ENCODE measurements at places on chromosomes 4 and X.

DNA sequence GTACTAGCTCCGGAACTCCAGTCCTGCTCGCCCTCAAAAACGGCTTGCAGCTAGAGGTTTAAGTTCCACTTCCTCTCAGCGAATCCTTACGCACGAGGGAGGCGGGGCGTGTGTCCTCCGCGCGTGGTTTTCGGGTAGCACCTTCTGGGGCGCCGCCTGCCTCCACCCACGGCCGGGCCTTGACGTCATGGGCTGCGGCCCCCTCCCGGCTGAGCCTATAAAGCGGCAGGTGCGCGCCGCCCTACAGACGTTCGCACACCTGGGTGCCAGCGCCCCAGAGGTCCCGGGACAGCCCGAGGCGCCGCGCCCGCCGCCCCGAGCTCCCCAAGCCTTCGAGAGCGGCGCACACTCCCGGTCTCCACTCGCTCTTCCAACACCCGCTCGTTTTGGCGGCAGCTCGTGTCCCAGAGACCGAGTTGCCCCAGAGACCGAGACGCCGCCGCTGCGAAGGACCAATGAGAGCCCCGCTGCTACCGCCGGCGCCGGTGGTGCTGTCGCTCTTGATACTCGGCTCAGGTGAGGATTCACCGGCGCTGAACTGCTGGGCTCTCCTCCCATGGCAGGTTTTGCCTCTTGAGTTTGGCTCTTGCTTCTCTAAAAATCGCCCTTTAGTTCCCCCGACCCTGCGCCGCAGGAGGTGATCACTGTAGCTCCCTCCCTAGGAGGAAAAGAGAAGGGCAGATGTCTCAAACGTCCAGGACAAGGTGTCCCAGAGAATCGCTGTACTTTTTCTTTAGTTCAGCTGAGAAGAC lies at the start of gene AREG:
Gene AREG (plus strand): TSS at position 246 of the 752 bp plus-strand sequence. CDS start 210 bp downstream, at position 456.
- DNase-seq, result peak; percentile 76

GRCh38 chr4:152659806-152660205 lies 20.0 kb downstream of the TMEM154 start:
- no peak for DNase-seq

DNA sequence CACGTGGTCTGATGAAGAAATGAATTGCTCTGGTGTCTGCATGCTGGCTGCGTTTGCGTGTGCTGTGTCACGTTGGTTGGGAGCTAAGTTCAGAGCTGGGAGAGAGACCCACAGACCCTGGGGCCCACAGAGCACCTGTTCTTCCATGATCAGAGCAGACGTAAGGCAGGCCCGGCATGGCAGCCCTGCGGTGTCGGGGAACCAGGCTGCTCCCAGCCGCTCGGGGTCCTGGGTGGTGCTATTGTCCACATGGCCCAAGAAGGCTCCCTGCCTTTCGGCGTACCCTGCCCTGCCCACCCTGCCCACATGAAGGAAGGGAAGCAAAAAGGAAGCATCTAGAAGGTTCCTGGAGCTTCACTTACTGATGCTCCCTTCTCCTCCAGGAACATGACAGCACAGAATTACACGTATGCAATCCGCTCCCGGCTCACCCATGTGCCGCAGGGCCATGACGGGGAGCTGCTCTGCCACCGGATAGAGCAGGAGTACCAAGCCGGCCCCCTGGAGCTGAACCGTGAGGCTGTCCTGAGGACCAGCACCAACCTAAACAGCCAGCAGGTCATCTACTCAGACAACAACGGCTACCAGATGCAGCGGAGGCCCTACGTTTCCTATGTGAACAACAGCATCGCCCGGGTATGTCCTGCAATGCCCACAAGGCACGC lies 30.9 kb upstream of the MRFAP1 start:
- DNase-seq, result no peak

DNA sequence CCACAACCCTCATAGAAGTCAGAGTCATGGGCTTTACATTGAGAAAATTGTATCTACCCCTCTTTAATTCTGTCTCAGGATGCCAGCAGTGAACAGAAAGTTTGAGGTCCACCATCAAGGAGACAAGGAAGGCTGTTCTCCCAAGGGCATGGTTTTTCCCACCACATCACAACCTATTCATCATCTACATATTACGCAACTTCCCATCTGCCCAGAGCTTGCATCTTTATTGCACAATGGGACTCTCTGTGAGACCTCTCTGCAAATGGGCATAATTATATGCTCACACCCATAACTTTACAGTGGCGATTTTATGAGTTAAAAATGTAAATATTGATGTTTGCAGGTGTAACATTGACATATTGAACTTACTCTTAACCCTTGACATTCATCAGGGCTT lies 38.9 kb downstream of the PAGE2 start:
- DNase-seq, result no peak

GRCh38 chr4:127219232-127219631 lies 413.5 kb upstream of the INTU start:
- DNase-seq, result no peak

DNA sequence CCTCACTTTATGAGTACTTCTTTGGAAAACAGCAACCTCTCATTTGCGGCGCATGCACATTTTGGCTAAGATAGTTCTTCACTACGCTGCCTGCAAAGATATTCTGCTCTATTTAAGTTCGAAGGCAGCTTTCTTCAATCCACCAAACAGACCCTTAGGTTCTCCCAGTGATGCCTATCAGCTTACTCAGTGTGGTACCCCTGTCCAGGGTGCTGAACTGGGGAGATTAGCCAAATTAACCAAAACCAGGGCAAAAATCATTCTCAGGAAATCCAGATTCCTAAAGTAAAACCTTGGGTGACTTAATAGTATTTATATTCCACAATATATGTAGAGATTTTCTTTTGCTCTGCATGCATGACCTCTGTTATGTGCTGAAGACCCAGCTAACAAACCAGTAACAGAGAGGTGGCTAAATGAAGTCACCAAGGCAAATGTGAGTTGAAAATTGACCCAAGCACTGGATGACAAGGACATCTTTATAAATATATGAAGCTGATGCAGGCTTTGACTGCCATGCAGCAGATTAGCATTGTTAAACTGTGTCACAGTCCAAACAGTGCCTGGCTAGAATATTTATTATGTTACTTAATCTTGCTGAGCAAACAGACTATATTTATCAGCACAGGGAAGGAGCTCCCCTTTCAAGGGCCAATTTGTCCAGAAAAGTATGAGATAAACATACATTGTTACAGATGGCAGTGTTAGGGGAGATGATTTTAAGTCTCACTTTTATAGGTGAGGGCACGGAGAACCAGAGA lies 418.2 kb downstream of the STIM2 start:
- no peak for DNase-seq

DNA sequence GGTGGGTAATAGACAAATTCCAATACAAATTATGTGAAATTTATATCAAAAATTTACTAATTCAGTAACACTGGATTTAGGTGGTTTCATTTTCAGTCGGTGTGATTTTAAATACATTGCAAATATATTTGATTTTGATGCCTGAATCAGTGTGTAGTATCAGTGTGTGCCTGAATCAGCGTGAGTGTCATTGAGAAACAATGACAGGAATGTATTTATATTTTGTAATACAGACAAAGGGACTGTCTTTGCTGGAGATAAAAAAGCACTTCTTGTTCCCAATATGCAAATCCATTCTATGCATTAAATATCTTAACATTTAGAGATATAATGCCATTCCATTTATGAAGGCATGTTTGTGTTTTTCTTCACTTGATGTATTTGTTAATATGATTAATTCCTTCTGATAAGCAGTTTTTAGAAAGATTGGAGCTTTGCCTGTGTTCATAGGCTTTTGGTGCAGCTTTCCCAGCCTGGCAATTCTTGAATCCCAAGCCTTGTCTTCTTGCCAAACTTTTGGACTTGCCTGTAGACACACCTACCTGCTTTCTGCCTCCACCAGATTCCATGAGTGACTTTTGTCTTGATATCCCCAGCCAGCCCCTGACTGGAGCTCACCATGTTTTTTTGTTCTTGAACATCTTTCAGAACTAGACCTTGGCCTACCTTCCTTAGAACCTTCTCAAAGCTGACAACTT lies 243.8 kb downstream of the ADGRL3 start:
- no peak for DNase-seq

DNA sequence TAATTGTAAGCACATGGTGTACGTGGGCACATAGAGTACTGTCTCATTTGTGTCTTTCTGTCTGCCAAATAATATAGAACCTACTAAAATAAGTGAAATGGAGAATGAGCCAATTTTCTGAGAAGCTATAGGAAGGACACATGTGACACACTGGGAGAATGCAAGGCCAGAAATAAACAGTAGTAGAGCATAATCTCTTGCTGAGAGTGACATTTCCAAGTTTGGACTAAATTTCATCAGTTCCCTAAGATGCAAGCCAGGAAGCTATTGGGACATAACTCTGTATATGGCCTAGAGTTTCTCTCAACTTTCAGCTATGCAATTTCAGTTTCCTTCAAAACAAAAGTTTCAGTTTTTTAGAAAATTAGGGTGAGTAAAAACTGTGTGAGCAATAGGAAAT lies 638.7 kb downstream of the PCDH18 start:
- DNase-seq, result no peak

GRCh38 chr4:5079581-5079980 lies 28.3 kb downstream of the STK32B start:
- DNase-seq, result no peak

GRCh38 chrX:69152417-69152841 lies 12.8 kb downstream of the PJA1 start:
- DNase-seq, result no peak

GRCh38 chrX:101442085-101442484 lies 34.1 kb downstream of the HNRNPH2 start:
- DNase-seq, result no peak

DNA sequence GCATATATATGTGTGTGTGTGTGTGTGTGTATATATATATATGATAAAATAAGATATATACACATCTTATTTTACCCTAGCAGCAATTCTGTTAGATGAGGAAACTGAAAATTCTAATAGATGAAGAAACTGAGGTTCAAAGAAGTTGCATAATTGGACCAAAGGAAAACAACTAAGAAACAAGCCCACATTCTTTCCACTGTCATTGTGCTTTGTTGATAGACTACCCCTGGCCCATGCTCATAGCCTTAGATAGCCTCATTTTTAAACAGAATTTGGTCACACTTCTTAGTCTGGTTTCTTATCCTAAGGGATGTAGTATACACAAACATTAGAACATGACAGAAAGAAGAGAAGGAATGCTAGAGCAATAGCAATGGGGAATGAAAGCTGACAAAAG lies 138.8 kb downstream of the NDST3 start:
- DNase-seq, result no peak

GRCh38 chr4:112253382-112254000 lies 21.9 kb downstream of the AP1AR start:
- no peak for DNase-seq

DNA sequence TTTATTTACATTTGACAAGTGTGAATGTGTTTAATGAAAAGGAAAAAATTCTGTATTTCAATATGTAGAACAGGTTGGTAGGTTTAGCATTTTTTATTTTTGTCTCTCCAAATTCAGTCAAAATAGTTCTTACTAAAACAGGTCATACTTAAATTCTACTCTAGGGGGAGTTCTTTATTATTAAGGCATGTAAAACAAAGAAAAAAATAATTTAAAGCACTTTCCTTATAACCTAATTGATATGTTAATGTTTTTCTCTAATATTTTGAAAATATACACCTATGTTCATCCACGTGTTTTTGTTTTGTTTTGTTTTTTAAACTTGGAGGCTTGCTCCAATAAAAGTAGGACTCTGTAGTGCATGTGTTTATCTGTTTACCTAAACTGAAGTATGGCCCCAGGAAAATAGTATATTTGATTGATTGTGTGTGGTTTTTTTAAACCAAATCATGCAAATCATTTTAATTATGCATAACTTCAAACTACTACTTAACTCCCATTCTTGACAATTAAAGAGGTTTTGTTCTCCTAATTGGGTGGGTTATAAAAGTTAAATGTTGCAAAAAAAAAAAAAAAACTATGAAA lies 562.7 kb downstream of the RPA4 start:
- DNase-seq, result no peak

DNA sequence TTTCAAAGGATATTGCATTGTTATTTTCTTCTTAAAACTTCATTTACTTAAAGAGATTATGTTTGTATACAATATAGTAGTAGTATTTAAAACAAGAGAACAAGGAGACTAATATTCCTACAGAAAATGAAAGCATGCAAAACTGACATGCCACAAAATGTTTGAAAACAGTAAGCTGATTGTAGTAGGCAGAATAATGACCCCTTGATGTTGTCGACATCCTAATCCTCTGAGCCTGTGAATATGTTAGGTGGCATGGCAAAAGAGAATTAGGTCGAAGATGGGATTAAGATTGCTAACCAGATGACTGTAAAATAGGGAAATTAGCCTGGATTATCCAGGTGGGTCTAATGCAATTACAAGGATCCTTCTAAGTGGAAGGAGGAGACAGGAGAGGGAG lies 522.2 kb upstream of the NR3C2 start:
- DNase-seq, result no peak

GRCh38 chr4:20570981-20571715 lies 129.1 kb upstream of the PACRGL start:
- DNase-seq, result no peak

DNA sequence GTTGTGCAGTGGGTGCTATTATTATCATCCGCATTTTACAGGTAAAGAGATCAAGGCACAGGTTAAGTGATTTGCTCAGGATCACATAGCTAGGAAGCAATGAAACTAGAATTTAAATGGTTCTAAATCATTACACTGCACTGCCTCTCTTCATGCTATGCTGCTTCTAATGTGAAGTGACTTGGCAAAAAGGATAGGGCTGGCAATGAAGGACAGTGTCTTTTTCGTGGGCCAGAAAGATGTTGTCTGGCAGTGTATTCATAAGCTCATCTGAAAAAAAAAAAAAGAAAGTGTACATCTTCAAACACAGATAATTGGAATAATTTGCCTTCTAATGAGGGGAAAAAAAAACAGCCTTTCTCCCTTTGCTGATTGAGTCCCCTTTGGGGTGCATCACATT lies 132.2 kb upstream of the FUNDC1 start:
- DNase-seq, result no peak

DNA sequence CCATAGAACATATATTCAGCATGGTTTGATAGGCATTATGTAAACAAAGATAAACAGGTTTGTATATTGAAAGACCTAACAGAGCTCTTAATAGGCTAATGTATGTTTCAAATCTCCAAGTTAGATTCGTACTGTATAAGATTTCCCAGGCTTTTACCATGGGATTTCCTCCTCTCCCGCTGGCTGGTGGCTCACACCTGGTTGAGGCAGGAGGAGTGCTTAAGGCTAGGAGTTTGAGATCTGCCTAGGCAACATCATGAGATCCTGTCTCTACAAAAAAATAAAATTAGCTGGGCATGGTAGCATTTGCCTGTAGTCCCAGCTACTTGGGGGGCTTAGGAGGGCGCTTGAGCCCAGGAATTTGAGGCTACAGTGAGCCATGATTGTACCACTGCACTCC lies 5.4 kb downstream of the CPE start:
- no peak for DNase-seq

DNA sequence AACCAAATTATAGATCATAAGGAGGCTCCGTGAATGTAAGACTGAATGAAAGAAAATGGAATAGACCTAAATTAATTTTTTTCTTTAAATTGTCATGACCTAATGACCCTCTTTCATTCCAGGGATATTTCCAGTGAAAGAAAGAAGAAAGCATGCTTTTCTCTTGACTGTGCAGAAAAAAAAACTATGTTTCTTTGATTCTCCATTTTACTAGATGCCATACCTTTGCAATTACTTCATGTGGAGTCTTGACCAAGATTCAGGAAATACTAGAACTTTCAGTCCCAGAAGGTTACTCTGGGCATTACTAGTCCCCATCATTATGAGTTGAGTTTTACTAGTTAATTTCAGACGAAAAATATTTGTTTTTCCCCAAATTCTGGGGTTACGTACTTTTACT lies 6.4 kb upstream of the COMMD8 start:
- no peak for DNase-seq
